Epithelial cell of umbilical artery (primary cell): ENCODE measurements at places on chromosomes 12 and 14. TPM values are rescaled to one million over a fixed set of nuclear protein-coding genes. Genes with fewer than 3 reads are reported as not detected.

HOXC4 gene
- total RNA-seq = not detected in 2 replicates

MYH6 gene
- not detected in 2 replicates for total RNA-seq

LAG3 gene
- under 0.01 and 0.15 TPM in 2 replicates for total RNA-seq

OTX2 gene
- total RNA-seq = not detected in 2 replicates

ACRBP gene
- 0.32 and 0.46 TPM in 2 replicates for total RNA-seq
